Astrocyte of the spinal cord (primary cell): ENCODE measurements at places on chromosomes 6 and 20.

DNA sequence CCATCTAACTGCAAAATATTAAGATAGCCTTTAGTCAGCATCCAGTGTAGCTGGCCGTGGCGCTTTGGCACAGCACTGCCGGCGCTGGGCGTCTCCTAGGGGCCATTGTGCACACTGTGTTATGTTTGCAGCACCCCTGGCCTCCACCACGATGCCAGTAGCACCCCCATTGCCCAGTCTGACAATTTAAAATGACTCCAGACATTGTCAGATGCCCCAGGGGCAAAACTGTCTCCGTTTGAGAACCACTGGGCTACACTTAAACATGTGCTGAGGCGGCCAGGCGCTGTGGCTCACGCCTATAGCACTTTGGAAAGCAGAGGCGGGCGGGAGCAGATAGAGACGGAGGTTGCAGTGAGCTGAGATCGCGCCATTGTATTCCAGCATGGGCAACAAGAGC is 6.0 kb upstream of the MTG2 start:
- no peak for DNase-seq

DNA sequence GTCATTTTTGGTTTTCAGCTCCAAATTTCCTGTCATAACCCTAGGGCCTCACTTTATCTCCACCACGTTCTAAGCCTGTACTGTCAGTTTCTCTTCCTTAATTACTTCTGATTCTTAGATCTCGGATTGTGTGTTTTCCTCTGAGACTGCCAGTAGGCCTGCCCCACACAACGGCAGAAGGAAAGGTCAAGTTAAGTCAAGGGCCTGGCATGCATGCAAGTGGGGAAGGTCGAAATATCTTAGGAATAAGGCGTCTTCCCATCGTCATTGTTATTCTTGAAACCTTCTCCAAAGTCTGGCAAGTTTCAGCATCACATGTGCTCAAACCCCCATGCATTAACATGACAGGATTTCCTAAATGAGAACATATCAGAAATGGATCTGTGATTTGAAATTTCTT is 203.5 kb upstream of the TSHZ2 start:
- no peak for DNase-seq

DNA sequence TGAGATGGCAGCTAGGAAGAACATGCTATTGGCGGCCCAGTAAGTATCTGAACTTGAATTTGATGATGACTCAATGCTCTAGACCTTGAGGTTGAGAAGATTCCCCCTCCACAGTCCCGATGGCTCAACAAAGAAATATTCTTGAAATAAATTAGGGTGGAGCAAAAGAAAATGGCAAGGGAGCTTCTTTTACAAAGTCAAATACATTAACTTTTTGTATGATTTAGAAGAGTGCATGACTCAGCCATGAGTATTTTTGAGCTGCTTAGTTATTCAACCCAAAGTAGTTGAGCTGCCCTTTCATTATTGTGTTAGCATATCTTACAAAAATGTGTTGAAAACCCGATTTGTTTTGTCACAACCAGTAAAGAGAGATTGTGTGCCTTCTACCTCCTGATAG is 7.6 kb downstream of the TFAP2C start:
- peak; percentile 80 for DNase-seq

DNA sequence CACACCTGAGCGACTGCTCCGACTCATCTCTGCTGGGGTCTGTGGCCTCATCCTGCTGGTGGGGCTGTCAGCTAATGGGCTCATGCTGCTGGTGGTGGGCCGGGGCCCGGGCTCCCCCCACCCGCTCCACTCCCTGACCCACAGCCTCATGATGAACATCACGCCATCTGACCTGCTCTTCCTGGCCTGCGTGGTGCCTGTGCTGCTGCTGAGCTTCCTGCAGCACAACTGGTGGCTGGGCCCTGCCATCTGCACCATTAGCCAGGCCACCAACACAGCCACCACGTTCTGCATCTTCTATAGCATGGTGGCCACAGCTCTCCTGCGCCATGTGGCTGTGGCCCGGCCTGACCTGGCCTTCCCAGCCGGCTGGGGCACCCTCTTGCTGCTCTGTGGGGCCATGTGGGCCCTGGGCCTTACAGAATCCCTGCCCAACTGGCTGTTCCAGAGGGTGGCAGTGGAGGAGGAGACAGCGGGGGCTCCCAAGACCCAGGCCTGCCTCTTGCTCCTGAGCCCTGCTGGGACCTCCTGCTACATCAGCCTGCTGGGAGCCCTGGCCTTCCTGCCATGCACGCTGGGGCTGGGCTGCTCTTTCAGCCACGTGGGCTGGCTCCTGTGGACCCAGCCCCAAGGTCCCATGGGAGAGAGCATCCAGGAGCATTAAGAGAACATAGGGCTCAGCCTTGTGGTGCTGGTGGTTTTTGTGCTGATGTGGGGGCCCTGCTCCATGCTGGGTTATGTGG is 39.6 kb downstream of the RAB44 start:
- no peak for DNase-seq

- DNase-seq, result no peak
Observed at GRCh38 chr6:168196385-168196860, 117.4 kb upstream of the FRMD1 start.

DNA sequence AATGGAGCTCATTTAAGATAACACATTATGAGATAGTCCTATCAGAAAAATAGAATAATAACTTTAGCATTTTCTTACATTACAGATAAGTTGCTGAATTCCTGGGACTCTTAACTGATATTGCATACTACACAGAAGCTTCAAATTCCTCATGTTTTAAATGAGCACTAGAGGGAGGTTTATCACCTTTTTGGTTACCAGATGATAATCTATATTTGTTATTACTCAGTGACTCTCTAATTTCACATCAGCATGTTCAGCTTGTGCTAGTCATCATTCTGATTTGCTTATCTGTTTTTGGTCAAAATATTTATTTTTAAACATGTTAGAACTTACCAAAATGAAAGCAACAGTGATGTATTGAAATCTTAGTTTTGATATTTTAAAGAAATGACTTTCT is 20.5 kb upstream of the GJA10 start:
- DNase-seq, result no peak

- peak; percentile 67 for DNase-seq
Observed at GRCh38 chr6:116398316-116399010, 27.7 kb downstream of the DSE start.
